ENCODE measurements at places on chromosomes 6 and 20.

GRCh38 chr20:2236256-2236655 lies 59.5 kb upstream of the TGM3 start:
- DNase-seq, result no peak

DNA sequence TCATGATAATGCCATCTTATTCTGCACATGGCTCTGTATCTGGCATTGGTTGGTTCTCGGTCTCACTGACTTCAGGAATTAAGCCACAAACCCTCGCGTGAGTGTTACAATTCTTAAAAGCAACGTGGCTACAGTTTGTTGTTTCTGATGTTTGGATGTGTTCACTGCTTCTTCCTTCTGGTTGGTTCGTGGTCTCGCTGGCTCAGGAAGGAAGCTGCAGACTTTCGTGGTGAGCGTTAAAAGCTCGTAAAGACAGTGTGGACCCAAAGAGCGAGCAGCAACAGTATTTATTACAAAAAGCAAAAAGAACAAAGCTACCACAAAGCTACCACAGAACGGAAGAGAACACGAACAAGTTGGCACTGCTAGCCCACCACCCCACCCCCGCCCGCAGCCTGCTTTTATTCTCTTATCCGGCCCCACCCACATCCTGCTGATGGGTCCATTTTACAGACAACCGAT lies 51.1 kb downstream of the MYLIP start:
- peak; percentile 32 for DNase-seq

DNA sequence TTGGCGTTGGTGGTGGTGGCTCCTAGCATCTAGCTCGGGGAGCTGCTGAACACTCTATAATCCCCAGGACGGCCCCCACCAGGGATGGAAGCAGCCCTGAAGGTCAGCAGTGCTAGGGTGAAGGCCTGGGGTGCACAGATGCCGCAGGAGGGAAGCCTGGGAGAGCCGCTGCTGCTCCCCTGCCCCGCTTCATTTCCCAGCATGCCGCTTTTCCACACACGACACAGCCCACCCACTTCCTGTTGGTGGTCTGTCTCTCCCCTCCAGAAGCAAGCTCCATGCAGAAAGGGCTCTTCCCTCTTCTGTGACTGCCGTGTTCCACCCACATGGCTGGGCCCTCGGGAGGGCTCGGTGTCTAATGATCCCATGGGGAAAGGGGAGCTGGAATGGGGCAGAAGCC lies 35.3 kb downstream of the GNAS-AS1 start:
- no peak for DNase-seq

- DNase-seq, result no peak
Measured at GRCh38 chr6:122788208-122788607, 850 bp upstream of the SMPDL3A start.

GRCh38 chr6:42745083-42745639 lies 742 bp downstream of the TBCC start:
- peak; percentile 13 for DNase-seq

GRCh38 chr6:108651340-108652227 lies 90.9 kb downstream of the FOXO3 start:
- DNase-seq, result no peak

DNA sequence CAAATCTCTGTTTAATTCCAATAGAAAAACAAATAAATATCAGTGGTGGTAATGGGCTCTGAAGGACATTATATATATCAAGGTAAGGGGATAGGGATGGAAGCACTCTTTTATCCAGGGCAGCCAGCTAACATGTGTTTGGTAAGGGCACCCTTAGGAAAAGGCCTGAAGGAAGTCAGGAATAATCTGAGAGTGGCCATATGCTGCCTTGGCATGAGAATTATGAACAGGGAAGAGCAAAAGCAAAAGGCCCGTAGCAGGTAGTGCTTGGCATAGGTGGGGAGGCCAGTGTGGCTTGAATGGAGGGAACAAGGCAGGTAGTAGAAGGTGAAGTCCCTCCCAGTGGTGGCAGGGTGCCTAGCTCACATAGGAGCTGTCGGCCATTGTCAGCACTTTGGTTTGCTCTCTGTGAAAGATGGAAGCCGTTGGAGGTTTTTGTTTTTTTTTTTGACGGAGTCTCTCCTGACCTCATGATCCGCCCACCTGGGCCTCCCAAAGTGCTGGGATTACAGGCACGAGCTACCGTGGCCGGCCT lies 39.6 kb upstream of the CSE1L start:
- no peak for DNase-seq

DNA sequence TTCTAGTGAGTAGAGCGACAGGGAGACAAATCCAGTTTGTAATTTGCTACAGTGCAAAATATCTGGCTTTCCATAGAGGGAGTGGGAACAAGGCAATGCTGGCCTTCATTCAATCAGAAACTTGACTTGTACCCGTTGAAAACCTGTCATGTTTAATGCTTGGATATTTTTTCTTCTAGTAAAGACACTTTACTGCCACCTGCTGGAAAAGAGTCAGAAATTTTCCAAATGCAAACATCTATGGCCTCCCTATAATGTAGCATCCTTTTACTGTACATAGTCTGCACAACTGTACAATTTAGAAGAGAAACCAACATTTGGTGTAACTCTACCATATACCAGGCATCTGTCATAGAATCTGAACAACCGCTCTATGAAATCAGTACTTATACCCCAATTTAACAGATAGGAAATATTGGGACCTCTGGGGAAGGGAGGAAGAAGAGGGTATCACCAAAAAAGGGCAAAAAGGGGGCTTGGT lies 16.7 kb upstream of the TBC1D20 start:
- peak; percentile 33 for DNase-seq

- DNase-seq, result no peak
Measured at GRCh38 chr20:56552911-56553629, 20.0 kb downstream of the FAM209B start.

DNA sequence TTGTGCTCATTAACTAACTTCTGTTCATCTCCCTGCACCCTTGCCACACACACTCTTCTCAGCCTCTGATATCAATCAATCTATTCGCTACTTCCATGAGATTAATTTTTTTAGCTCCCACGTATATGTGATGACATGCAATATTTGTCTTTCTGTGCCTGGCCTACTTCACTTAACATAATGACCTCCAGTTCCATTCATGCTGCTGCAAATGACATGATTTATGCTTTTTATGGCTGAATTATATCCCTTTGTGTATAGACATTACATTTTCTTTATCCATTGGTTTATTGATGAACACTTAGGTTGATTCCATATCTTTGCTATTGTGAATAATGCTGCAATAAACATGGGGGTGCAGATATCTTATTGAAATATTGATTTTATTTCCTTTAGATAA lies 50.8 kb upstream of the SPTLC3 start:
- no peak for DNase-seq

DNA sequence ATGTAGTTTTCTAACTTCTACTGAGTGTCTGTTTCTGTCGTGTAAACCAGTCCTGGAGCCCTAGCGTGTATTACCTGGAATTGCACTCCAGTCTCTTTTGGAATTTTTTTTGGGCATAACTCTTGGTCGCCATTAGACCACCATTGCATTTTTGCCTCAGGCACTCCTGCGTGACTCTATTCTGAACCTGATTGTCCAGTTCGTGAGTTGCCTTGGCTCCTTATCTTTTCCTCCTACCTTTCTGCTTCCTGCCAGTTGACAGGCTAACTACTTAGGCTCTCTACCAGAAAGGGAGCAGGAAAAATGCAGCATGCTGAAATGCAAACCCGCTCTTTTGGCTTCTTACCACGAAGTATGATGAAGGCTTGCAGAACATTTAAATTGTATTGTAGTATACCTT lies 490.9 kb upstream of the SOX4 start:
- DNase-seq, result no peak

DNA sequence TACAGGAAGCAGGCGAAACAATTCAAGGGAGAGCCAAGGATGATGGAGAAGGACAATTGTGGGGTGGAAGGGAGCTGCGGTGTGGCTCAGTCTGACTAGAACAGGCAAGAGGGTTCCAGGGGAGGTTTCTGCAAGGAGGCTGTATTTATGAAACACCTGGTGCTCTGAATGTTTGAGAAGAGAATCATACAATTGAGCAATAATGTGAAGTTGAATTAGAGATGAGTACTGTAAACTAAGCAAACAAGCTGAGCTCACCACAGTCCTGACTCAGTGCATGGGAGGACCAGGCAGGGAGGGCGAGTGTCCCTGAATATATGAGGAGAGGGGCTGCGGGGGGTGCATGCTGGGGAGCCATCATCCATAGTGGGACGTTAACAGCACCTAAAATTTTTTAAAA lies 279.7 kb downstream of the KIF16B start:
- DNase-seq, result no peak

DNA sequence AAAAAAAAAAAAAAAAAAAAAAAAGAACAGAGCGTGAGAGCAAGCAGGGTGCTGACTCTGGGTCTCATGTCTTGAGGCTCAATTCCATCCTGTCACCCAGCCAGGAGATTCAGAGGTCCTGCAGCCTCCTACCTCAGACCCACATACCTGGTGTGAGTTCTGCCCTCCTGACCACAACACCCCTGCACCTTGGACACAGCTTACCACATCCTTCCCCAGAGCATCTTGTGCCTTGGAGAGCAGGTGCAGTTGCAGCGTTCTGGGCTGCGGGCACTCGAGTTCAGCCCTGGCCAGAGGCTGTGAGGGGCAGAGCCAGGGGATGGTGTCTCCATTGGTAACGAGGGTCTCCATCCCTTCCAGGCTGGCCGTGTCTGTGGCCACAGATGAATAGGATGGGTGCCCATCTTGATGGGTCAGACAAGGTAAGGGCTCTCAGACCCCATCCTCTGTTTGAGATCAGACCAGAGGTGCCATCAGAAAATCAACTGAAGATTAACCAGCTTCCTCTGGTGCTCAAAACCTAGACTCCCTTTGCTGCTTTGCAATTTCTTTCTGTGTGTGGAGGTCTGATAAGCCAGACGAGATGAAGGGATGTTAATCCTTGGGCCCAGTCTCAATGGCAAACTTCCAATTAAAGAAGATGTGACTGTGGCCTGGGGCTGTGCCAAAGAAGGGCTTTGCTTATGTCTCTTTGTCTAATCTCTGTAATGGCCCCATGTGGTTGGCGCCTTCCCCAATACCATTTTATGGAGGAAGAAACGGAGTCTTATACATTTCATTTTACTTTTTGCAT lies 14.7 kb upstream of the ZNF831 start:
- DNase-seq, result no peak

Data from effector CD4-positive, alpha-beta T cell (primary cell).